ENCODE measurements at places on chromosomes 2 and 18. TPM values are rescaled to one million over a fixed set of nuclear protein-coding genes. Genes with fewer than 3 reads are reported as not detected.

LRP2 gene
- total RNA-seq = 0.21 TPM

PMAIP1 gene
- 73.9 TPM for total RNA-seq

ORMDL1 gene
- 79.1 TPM for total RNA-seq

TEKT4 gene
- total RNA-seq = not detected

CMPK2 gene
- total RNA-seq = 9.8 TPM

SLC4A5 gene
- total RNA-seq = 1.2 TPM

- DNase-seq = no peak
Measured at GRCh38 chr2:3264010-3264744, 113.4 kb downstream of the EIPR1 start.

GRCh38 chr2:102585847-102586404, 33.4 kb upstream of the SLC9A2 start:
- DNase-seq = no peak

GRCh38 chr18:77517901-77518300, 268.3 kb downstream of the GALR1 start:
- no peak for DNase-seq

DNA sequence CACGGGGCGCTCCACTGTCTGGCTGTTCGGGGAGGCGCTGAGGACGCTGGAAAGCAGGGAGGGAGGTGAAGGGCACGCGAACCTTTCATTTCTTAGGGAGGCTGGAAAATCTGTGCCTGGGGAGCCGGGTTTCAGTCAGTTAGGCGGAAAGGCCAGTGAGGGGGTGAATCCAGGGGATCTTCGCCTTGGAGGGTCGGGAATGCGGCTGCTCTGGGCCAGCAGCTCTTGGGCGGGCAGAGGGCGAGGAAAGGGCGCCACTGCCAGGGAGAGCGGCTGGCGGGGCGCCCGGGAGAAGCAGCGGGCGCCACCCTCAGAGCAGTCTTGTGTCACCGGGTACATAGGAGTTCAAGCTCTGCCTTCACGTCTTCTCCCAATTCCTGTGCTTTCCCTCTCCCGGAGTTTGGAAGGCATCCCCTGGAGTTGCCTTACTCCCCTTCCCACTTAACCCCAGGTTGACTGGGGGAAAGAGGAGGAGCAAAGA, 1.4 kb downstream of the CCDC85A start:
- no peak for DNase-seq

- DNase-seq = no peak
Measured at GRCh38 chr18:24799720-24800119, 339.3 kb downstream of the HRH4 start.

GRCh38 chr2:103484906-103485305, 723.1 kb downstream of the TMEM182 start:
- DNase-seq = no peak

DNA sequence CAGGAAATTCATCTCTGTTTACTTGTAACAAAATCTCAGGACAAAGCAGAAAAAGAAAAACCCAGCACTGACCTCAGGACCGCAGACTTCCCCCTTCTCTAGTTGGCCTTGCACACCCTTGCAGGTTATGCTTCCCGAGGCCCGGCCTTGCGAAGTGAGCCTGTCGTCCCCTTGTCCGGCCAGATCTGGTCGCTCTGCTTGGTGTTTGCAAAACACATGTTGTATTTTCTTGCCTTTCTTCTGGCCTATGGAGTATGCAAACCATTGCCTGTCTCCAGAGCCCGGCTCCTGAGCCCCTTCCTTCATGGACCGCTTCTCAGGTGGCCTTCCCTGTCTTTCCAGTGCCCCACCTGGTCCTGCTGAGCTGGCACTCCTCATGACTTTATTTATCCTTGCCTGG, 4.8 kb downstream of the IMPA2 start:
- DNase-seq = no peak

DNA sequence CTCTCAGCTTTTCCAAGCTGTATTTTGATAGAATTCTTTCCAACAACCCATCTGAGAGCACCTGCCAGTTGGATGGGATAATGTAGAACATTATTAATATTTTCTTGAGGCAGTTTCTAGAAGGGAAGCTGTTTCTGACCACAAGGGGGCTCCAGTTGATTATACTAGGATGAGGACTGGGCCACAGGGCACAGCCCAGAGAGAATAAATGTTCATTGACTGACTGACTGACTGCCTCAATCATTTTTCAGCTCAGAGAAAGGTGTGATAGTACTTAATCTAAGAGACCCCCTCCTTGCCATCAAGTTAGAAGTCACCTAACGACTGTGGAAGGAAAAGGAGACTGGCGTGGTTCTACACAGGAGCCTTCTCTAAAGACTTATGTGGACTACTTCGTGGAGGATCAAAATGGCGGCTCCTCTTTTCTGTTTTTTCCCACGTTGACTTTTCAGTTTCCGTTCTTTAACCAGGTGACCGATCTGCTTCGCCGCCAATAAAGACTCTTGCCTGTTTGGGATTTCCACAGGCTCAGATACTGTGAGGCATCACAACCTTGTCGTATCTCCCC, 31.9 kb upstream of the CREG2 start:
- no peak for DNase-seq

- no peak for DNase-seq
Measured at GRCh38 chr2:11701751-11702301, 31.8 kb upstream of the NTSR2 start.

GRCh38 chr18:55346961-55347740, 240.8 kb downstream of the TCF4 start:
- DNase-seq = no peak

GRCh38 chr2:146241023-146241422, 1603.8 kb upstream of the ACVR2A start:
- no peak for DNase-seq

GRCh38 chr2:28772351-28772750, 20.7 kb downstream of the PPP1CB start:
- no peak for DNase-seq

GRCh38 chr2:191245869-191246531, 796 bp downstream of the MYO1B start:
- no peak for DNase-seq

DNA sequence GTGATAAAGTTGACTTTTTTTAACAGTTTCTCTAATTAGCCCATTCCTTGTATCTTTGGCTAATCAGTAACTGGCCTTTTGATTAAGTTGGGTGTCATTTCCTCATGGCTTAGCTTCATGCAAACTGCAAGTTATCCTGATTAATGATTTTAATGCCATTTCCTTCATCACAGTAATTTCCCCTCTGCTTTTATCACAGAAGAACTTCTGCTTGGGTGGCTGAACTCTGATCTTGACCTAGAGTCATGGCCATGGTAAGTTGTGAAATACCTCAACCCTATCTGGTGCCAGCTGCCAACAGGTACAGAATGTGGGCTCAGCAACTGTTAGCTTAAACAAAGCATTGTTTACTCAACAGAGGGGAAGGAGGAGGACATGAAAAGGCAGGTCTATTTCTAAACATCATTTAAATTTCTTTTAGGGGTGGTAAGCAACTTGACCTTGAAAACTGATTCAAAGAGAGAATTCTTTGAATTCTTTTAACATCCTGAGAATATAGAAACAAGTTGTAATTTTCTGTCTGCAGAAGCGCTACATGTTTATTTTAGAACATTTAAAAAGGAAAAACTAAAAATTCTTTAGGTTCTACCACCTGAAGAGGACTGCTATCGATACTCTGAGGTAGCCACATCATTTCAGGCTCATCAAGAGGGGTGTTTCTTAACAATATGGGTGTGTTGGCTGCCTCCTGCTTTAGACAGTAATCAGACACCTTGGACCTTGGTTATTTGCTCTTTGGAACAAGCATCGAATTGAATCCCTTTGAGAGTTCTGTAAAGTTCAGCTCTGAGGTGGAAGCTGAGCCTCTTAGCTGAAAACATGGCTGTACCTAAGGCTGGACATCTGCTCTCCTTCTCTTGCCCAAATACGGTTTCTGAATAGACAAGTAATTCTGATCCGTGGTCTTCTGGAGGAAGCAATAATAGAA, 39.7 kb downstream of the ANXA4 start:
- DNase-seq = no peak

GRCh38 chr2:230676546-230676945, 36.1 kb upstream of the CAB39 start:
- DNase-seq = no peak

- DNase-seq = no peak
Measured at GRCh38 chr2:241298673-241299072, 16.8 kb downstream of the HDLBP start.

All from kidney epithelial cell (primary cell).